ENCODE measurements at places on chromosomes 12 and 14. TPM values are rescaled to one million over a fixed set of nuclear protein-coding genes. Genes with fewer than 3 reads are reported as not detected.
A peak's percentile ranks its signal among the peaks of the same experiment; 100 is the strongest.

GRCh38 chr12:13835652-13836051 lies 145.8 kb downstream of the GRIN2B start:
- DNase-seq: no peak

DNA sequence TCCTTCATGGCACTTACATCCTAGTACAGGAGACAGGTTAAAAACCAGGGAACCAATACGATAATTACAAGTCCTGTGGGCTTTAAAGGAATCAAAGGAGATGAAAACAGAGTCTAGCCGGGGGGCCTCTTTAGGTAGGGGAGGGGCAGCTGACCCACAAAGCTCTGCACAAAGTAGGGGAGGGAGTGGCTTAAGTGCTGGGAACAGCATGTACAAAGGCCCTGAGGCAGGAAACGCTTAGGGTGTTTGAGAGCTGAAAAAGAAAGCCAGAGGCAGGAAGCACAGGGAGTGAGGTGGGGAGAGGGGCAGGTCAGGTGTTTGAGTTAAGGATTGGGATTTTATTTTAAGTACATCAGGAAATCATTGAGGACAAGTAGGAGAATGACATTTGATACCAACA lies 37.7 kb downstream of the ZNF664 start:
- no peak for DNase-seq

DBX2 gene
- not detected for total RNA-seq

KRT73 gene
- not detected for total RNA-seq

GRCh38 chr14:35998303-35998702 lies 172.2 kb downstream of the BRMS1L start:
- no peak for DNase-seq

MOAP1 gene
- total RNA-seq: 30.6 TPM

CLEC1A gene
- 12.5 TPM for total RNA-seq

DNA sequence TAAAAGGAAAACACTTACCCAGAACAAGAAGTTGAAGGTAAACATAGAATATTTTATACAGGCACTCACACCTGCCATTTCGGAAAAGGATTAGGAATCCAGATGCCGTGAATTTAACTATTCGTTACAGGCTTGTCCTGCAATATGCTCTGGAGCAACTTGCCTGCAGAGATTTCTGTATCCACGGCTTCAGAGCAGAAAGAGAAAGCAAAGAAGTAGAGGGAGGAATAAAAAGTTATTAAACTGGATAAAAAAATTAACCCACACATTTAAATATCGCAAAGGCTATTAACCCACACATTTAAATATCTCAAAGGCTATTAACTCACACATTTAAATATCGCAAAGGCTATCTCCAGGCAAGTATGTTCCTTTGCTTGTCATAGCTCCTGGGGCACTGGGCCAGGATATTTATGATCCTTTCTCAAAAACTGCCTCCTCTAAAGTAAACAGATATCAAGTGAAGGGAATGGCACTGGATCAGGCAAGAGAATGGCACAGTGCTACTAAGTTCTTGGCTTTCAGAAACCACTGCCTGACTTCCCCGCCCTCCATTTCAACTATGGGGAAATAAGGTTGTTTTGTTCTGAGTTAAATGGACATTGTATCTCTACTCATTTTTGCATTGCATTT lies at the start of gene TSPAN8:
Gene TSPAN8 (minus strand): TSS at position 399 of the 633 bp plus-strand sequence. CDS start 321 bp downstream, at position 78.
- DNase-seq: no peak

- no peak for DNase-seq
Measured at GRCh38 chr14:87566991-87567390, 426.0 kb downstream of the GALC start.

DNA sequence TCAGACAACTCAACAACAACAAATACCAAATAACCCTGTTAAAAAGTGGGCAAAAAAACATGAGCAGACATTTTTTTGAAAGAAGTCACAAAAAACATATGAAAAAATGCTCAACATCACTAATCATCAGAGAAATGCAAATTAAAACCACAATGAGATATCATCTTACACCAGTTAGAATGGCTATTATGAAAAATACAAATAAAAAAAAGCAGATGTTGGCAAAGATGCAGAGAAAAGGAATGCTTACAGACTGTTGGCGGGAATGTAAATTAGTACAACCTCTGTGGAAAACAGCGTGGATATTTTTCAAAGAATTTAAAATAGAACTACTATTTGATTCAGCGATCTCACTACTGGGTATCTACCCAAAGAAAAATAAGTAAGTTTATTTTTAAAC lies 114.0 kb downstream of the SLC38A4 start:
- no peak for DNase-seq

FRS2 gene
- total RNA-seq: 14.6 TPM

GRCh38 chr12:23810329-23810902 lies 139.1 kb downstream of the SOX5 start:
- no peak for DNase-seq

- DNase-seq: no peak
Measured at GRCh38 chr12:57850854-57851430, 4.4 kb upstream of the CTDSP2 start.

CACNA1C gene
- 0.44 TPM for total RNA-seq

DNA sequence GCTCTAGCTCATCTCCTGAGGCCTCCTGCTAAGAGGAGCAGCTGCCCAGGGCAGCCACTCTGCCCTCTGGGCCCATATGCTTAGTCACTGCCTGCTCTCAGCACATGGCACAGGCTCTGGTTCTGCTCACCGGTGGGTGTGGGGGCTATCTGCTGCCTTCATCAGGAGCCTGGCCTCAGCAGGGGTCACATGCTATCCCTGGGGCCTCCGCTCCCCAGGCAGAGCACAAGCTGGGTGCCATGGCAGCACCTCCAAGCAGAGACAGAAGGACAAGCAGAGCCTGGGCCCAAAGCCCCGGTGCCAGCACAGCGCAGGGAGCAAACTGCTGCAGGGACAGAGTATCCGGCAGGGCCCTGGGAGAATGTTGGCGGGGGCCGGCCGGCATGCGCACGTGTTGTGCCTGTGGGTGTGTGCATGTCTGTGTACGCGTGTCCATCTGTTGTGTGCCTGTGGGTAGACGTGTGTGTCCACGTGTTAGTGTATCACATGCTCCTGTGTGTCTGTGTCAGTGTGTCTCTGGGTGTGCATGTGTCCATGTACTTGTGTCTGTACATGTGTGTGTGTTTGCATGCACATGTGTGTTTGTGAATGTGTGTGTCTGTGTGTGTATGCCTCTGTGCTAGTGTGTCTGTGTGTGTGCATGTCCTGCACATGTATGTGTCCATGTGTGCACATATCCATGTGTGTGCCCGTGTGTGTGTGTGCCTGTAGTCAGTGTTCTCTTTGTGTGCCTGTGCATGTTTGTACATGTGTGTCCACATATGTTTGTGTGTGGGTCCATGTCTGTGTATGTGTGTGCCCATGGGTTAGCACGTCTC lies 326.9 kb downstream of the TMEM121 start:
- no peak for DNase-seq

GRCh38 chr12:63846238-63846967 lies 1.9 kb downstream of the SRGAP1 start:
- DNase-seq: peak; percentile 29

PITPNM2 gene
- 4.4 TPM for total RNA-seq

SLC25A29 gene
- total RNA-seq: 70.0 TPM

GRCh38 chr14:23930742-23931141 lies 22.8 kb upstream of the DHRS4 start:
- DNase-seq: no peak

- DNase-seq: no peak
Measured at GRCh38 chr14:21398901-21399300, 15.1 kb upstream of the SUPT16H start.

GRCh38 chr14:96117101-96117897 lies 78.1 kb downstream of the C14orf132 start:
- no peak for DNase-seq

- DNase-seq: peak; percentile 99
Measured at GRCh38 chr12:77062846-77063461, 2.4 kb downstream of the E2F7 start.

DNA sequence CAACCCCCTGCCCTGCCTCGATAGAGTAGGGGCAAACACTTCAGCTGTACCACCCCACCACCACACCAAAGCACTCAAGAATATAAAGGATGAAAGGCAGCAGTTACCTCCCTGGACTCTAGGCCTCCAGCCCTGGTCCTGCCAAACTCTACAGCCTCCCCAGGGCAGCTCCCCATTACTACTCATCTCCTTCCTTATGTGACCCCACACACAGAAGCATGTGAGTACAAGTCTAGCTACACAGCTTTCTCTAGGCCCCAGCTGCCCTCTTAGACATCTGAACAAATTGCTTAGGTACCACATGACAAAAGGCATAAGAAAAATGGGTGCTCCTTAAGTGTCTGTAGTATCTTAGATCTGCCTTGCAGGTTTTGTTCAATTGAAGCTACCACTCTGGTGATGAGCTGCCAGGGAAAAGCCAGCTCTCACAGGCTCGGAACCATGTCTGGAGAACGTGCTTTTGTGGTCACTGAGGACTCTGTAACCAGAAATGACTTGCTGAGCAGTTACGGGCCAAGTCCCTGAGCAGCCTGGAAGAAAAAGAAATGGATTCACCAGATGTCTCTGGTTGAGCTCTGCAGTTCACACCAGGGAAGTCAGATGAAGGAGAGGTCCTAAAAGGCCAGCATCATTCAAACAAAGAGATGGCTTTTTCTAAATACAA lies 32.8 kb downstream of the FMNL3 start:
- peak; percentile 45 for DNase-seq

- DNase-seq: no peak
Measured at GRCh38 chr12:98471085-98471484, 44.3 kb upstream of the TMPO start.

DNA sequence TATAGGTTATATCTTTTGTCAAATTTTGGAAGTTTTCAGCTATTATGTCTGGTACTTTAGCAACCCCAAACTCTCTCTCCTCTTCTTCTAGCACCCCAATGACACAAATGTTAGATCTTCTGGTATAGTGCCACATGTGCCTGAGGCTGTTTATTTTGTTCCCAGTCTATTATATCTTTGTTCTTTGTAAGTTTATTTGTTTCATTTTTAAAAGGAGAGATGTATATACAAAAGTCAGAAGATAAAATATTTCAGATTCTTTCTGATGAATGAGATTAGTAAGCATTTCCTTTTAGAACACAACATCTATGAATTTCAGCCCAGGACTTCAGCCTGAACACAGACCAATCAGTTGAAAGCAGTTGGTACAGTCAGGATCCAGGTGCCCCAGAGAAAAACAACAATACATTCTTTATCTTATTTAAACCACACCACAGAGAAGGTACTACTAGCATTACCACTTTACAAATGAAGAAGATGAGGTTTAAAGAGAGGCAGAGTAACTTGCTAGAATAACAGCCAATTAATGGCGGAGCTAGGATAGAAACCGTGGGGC lies 114.1 kb upstream of the BTG1 start:
- DNase-seq: peak; percentile 63

KLHL33 gene
- total RNA-seq: under 0.01 TPM

- DNase-seq: no peak
Measured at GRCh38 chr12:124762384-124762783, 101.3 kb downstream of the SCARB1 start.

DNA sequence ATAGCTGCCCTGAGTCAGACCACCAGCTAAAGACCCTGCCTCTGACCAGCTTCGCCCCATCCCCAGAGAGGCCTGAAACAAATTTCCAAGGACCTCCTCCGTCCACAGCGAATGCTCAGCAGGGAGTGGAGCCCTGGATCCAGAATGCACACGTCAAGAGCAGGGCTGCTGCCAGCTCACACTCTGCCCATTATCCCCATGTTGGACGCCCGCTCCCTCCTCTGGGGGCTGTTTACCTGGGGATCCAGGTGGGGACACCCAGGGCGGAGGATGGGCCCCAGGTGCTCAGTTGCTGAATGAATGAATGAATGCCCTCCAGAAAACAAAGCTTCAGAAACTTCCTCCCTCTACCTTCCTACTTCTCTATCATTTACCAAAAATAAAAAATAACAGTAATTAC lies 18.1 kb downstream of the BCL11B start:
- no peak for DNase-seq

MIPOL1 gene
- total RNA-seq: 6.1 TPM

- peak; percentile 79 for DNase-seq
Measured at GRCh38 chr12:63420206-63420644, 248.1 kb downstream of the DPY19L2 start.

DNA sequence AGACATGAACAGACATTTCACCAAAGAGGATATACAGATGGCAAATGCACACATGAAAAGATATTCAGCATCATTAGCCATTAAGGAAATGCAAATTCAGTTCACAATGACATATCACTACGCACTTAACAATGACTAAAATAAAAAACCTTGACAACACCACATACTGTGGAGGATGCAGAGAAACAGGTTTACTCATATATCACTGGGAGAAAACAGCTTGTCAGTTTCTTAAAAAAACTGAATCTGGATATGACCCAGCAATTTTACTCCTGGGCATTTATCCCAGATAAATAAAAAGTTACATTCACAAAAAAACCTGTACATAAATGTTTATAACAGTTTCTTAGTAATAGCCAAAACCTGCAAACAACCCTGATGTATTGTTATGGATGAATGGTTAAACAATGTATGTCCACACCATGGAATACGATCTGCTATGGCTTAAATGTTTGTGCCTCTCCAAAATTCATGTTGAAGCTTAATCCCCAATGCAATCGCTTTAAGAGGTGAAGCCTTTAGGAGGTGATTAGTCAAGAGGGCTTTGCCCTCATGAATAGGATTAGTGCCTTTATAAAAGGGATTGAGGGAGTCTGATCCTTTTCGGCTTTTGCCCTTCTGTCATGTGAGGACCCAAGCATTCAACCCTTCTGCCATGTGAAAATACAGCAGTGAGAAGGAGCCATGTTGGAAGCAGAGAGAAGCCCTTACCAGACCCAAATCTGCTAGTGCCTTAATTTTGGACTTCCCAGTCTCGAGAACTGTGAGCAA lies 36.0 kb upstream of the PPP4R3A start:
- no peak for DNase-seq

DNA sequence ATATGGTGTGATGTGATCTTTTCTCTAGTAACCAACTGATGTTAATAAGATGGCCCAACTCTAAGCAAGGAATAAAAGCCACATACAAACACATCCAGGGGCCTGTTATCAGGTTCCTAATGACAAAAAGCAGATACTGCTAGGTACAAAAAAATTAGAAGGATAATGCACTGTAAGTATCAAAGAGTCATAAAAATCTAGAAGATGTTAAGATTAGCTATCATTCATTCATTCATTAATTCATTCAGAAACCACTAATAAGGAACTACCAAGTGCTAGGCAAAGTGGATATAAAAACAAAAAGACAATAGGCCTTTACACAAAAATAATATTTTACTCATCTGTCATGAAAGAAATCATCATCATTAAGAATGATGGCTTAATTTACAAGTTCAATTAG lies 21.6 kb downstream of the ATF7 start:
- DNase-seq: no peak

DNA sequence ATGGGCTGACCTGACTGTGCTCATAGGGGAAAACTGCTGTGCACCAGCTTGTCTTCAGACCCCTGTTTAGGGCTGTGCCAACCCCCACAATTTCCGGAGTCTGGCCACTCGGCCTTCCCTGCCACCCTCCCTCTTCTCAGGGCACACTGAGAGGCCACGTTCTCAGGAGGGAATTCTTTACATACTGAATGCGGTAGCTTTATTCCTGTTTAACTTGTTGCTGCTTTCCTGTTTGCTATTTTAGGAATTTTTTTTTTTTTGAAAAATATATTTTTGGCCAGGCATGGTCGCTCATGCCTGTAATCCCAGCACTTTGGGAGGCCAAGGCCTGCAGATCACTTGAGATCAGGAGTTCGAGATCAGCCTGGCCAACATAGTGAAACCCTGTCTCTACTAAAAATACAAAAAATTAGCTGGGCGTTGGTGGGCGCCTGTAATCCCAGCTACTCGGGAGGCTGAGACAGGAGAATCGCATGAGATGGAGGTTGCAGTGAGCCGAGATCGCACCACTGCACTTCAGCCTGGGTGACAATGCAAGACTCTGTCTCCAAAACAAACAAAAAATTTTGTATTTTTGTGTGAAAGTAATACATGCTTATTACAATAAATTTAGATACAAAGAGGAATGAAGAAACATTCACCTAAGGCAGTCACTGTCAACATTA lies 39.5 kb downstream of the TPCN1 start:
- no peak for DNase-seq
